ENCODE measurements at places on chromosomes 5 and 9.

- DNase-seq, result no peak
Observed at GRCh38 chr9:113613815-113614413, 150.4 kb downstream of the RGS3 start.

GRCh38 chr5:169728418-169728817, 91.3 kb downstream of the DOCK2 start:
- no peak for DNase-seq

GRCh38 chr9:134635351-134636148, 6.1 kb upstream of the COL5A1 start:
- DNase-seq, result no peak

GRCh38 chr9:136759436-136760325, 1.6 kb upstream of the LCN8 start:
- DNase-seq, result no peak

GRCh38 chr9:31519424-31519823, 865.0 kb upstream of the ACO1 start:
- DNase-seq, result no peak

- no peak for DNase-seq
Observed at GRCh38 chr9:111066468-111066867, 28.2 kb upstream of the LPAR1 start.

DNA sequence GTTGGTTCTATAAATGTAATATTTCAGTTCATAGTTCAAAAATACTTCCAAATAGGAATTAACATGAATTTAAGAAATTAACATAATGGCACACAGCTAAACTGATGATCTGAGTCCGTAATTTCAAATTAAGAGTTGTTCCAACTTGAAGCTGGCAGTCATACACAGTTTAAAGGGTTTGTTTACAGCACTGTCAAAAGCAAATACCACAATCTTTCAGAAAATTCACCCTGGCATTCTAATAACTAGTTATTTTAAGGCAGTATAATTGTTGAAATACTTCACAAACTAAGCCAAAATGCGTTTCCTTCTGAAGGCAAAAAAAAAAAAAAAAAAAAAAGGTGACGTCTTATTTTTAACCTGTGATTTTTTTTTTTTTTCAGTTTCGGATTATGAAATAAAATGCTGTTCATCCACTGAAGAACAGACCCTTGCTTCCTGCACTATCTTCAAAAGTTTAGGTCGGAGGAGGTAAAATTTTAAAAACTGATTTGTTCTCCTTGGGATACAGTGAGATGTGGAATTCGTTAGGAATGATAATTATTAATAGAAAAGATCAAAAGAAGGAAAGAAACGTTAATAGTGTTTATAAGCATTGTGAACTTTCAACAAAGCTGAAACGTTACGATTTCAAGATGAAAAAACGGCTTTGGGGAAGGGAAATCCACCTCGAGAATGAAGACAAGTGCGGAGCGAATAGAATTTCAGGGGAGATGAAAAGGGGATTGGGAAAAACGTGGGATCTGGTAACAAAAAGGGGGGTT, 850 bp downstream of the IL6ST start:
- no peak for DNase-seq

DNA sequence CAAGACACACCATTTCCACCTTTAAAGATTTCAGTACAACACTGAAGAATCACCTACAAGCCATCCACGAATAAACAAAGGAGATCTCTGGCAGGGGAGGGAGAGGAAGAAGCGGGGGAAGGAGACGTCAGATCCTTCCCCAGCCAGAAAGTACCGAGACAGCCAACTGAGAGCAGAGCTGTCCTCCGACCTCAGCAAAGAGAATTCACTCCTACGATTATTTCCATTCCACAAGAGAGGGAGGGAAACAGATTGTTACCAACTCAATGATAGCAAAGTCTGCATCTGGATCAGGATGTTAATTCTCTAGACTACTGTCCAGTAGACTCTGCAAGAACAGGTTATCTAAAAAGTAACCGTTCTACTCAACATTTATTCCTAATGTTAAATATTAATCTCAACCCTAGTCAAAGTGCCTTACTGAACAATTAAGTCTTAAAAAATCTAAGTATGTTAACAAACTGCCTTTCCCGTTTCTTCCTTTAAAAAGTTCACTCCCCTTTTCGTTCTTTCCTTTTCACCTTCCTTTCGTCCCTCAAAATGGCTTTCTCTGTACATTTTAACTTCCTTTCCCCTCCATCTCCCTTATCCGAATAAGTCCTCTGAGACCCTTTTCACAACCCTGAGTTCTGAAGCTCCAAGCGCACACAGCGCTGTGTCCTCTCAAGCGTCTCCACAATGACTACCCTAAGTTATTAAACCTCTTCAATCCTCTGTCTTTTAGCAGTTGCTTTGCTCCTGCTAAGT, 1.4 kb downstream of the CHD1 start:
- DNase-seq, result no peak

- no peak for DNase-seq
Observed at GRCh38 chr9:98219364-98219716, 26.9 kb upstream of the CORO2A start.

DNA sequence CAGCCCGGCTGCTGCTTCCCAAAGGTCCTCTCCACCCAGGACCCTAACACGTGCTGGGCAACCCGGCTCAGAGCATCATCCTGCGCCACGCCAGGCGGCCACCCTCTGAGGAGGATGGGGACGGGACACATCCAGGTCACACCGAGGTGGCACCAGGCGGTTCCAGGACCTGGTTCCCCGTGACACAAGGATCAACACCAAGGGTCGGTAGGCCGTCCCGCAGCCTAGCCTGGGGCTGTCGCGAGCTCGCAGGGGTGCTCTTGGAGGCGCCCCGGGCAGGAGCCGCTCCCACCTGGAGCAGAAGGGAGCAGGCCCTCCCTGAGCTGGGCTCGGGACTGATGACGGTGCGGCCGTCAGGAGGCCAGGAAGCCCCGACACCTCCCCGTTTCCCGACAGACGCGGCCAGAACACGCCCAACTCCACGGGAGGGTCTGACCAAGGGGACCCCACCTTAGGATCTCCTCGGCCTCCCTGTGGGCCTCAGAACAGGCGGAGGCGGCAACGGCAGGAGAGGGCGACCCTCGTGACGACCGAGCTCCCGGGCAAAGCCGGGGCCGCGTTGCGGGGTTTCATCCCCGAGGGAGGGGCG, 6.3 kb downstream of the EXD3 start:
- DNase-seq, result no peak

- DNase-seq, result no peak
Observed at GRCh38 chr9:116154976-116155697, 1.5 kb downstream of the PAPPA start.

DNA sequence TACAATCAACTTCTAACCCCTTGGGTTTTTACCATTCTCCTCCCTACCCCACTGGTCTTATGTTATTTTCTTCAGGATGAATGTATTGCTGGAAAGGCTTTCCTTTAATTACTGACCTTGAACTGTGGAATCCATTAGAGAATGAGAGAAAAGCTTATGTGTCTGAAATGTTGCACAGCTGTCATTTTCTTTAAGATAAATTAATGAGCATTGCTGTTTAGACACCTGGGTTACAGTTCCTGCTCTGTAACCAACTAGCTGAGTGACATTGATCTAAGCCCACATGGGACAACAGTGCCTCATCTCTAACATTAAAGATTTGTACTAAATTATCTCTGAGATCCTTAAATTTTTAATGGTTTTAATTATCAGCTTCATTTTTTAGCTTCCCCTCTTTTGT, 507.0 kb downstream of the TAF11L14 start:
- no peak for DNase-seq

DNA sequence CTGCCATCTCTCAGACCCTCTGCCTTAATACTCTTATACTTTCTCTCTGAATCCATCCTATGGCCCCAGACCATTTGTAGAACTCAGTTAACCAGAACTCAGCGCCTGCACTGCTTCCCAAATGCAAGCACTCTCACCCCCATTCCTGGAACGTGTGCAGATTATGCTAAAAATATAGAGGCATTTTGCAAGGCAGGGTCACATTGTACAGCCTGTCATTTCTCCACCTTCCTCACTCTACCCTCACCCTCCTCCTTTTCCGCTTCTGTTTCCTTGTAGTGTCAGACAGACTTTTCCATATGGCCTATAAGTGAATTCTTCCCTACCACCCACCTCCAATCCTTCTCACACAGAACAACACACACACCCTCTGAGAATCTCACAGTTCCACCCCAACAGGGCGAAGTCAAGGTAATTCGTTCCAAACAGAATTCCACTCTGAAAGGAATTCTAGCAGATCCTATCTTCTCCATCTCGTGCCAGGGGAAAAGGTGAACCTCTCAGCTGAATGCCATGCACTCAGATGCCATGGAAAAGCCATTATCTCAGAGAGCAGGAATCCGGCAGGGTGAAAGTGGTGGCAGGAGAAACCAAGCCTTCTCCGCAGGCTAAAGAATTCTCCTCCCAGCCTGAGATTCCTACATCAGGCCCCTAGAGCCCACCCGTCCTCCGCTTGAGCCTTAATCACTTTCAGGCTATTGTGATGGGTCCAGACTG, 25.3 kb downstream of the GGTA1 start:
- DNase-seq, result no peak

DNA sequence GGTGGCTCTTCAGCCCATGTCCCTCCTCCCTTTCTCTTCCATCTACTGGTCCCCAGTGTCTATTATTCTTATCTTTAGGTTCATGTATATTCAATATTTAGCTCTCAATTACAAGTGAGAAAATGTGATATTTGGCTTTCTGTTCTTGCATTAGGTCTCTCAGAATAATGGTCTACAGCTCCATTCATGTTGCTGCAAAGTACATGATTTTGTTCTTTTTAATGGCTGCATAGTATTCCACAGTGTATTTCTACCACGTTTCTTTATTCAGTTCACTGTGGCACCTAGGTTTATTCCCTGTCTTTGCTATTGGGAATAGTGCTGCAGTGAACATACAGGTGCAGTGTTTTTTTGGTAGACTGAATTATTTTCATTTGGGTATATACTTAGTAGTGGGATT, 1308.8 kb downstream of the EFNA5 start:
- no peak for DNase-seq

DNA sequence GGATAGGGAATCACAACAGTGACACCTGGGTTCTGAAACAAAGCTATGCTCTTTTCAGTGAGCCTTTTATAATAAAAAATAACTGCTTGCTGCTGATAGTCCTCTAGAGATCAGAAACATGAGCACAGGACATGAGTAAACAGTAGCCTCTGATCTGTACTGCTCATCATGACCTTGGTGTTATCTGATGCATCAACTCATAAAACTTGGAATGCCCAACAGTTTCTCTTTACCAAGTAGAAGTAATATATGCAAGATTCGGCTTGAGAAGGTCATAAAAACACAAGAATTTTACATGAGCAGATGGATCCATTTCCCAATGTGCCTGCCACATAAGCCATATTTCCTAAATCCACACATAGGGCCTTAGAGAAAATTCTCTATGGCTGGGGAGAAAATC, 318.3 kb upstream of the GRAMD2B start:
- DNase-seq, result no peak

GRCh38 chr5:144779368-144779767, 608.7 kb downstream of the KCTD16 start:
- DNase-seq, result no peak

GRCh38 chr5:78004559-78004958, 228.4 kb upstream of the TBCA start:
- DNase-seq, result no peak

GRCh38 chr9:37775216-37775919, 9.5 kb downstream of the EXOSC3 start:
- no peak for DNase-seq

DNA sequence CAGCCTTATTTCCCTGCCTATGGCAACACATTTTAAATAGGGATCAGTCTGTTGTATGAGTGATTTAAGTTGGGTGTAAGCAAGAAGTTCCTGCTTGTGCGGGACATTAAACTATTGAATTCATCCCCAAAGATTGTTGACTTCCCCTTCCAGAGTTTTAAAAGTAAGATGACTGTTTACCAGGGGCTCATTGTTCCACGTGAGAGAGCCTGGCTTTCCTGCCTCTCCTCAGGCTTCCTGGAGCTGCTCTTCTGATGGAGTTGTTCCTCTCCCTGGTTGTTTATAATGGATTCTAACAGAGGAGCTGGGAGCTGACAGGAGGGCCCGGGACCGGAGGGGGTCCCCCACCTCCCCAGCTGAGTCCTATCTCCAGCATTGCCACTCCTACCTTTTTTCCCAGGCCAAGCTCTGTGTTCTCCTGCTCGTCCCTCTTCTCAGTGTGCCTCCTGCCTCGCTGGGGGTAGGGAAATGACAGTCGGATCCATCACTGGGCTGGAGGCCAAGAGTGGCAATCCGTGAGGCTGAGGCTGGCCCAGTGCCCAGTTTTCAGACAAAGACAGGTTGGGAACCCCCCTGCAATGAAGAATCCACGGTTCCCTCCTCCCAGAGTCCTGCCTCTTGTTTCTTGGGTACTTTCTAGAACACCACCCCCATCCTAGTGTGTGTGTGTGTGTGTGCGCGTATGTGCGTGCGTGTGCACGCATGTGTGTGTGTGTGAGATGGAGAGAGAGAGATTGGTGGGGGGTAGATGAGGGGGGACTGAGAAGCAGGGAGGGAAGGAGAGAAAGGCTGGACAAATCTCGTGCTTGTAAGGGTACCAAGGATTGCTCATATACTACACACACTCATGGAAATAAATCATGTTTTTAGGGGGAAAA, 123.7 kb upstream of the NFIB start:
- no peak for DNase-seq

DNA sequence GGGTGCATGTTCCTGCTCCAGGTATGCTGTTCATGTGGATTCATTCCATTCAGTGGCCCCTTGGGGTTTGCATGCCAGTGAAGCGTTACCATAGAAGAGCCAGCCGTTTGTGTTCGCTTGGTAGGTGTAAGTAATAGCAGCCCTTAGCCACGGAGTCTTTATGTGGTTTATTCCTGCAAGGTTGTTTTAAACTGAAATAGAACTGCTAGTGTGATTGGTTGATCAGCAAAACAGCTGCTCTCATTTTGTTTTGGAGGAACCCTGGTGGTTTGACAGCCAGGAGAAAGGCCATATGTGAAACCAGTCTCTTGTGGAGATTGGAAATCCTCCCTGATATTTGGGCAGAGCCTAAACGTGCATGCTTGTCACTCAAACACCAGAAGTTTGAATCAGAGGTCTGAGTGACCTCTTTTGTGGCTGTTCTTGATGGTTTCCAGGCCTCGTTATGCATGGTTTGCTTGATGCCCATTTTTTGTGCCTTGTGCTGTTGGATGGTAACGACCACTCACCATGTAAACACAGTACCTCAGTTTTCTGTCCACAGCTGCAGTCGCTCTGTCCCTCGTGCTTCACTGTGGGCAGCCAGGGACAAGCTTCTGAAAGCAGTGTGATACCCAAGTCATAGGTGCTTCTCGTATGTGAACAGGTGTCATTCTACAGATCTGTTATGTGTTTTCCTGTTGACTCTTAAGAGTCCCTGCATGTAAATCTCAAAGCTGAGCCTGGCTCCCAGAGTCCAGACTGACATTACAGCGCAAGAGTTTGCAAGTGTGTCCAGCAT, 58.3 kb upstream of the NXNL2 start:
- DNase-seq, result no peak

Measured in neural crest cell (in vitro differentiated cells).